HepG2 (cell line): ENCODE measurements at places on chromosomes 5 and 9. TPM values are rescaled to one million over a fixed set of nuclear protein-coding genes. Genes with fewer than 3 reads are reported as not detected.

DNA sequence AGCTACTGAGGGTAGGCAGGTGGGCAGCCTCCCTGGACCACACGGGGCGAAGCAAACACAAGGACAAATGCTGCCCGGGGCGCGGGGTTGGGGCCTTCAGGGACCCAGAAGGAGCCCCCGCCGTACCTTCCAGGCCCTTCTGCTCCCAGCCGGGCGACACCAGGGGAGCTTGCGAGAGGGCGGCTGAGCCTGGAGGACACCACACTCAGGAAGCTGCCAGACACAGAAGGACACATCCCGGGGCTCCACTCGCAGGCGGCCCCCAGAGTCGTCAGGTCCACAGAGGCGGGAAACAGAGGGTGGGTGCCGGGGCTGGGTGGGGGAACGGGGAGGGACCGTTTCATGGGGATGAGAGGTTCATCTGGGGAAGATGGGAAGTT is 58.5 kb upstream of the UBAC1 start:
- no peak for DNase-seq

DNA sequence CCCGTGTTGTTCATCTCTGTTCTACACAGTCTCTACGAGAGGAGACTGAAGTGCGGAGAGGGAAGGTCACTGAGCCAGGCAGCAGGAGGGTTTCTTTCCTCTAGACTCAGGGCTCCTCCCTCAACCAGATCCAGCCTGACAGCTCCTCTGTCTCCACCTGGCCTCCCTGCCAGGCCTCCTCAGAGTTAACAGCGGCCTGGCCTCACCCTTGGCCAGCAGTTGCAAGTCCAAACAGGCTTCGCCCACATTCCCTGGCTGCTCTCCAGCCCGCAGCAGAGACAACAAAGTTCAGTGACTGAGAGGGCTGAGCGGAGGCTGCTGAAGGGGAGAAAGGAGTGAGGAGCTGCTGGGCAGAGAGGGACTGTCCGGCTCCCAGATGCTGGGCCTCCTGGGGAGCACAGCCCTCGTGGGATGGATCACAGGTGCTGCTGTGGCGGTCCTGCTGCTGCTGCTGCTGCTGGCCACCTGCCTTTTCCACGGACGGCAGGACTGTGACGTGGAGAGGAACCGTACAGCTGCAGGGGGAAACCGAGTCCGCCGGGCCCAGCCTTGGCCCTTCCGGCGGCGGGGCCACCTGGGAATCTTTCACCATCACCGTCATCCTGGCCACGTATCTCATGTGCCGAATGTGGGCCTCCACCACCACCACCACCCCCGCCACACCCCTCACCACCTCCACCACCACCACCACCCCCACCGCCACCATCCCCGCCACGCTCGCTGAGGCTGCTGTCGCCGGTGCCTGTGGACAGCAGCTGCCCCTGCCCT is at the start of gene HRCT1:
Gene HRCT1, plus strand, starts transcription at position 291 of the 768 bp plus-strand sequence. Its CDS starts 86 bp downstream, at position 377.
- peak; percentile 77 for DNase-seq

DNA sequence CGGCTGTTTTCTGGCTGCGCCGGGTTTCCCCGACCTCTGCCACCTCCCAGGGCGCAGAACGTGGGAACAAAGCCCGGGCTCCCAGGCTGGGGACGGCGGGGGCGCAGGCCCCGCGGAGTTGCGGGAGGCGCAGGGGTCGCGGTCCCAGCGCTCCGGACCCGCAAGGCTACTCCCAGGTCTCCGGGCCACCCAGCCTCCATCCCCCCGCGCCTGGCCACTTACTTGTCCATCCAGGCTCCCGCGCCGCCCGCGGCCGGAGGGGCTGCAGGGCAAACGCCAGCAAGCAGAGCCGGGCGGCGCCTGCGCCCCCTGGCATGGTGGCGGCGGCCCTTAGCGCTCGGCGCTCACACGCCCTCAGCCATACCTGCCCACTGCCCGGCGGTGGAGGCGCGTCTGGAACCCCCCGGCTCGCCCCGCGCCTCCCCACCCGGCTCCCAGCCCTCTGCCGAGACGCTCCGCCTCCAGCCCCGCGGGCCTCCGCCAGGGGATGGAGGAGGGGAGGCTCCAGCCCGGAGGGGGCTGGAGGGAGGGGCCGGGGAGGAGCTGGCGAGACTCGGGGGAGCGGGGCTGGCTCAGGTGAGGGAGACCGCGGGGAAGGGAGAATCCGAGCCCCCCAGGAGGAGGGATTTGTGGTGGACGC is at the start of gene ADAM19:
Gene ADAM19, minus strand, starts transcription at position 395 of the 640 bp plus-strand sequence. Its CDS starts 79 bp downstream, at position 316.
- DNase-seq: no peak

- DNase-seq: no peak
Measured at GRCh38 chr5:160310140-160310539, 2.2 kb downstream of the CCNJL start.

The GPR151 gene
- not detected in 2 replicates for polyA plus RNA-seq
